Stimulated activated CD8-positive, alpha-beta memory T cell treated with anti-CD3 and anti-CD28 coated beads, Interleukin-2, amount 100 ng/mL, for 48 hours (primary cell): ENCODE measurements at places on chromosomes 6 and 20.

- no peak for DNase-seq
Measured at GRCh38 chr6:25685896-25686295, 33.9 kb downstream of the SCGN start.

DNA sequence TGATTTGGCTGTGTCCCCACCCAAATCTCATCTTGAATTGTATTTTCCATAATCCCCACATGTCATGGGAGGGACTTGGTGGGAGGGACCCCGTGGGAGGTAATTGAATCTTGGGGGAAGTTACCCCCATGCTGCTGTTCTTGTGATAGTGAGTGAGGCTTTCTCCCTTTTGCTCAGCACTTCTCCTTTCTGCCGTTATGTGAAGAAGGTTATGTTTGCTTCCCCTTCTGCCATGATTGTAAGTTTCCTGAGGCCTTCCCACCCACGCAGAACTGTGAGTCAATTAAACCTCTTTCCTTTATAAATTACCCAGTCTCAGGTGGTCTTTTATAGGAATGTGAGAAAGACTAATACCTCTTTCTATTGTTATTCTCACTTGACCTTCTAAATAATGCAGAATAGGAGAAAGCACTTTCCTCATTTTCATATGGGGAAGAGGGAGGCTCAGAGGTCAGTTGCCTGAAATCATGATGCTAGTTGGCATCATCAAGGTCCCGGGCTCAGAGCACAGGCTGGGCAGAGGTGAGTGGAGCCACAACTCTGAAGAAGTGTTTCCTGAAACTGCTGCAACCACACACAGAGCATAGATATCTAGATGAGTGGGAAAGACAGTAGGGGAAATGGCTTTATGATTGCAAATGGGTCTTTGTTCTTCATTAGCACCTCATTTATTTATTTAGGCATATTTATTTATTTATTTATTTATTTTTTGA, 191.0 kb downstream of the QKI start:
- no peak for DNase-seq

- DNase-seq = no peak
Measured at GRCh38 chr20:22578221-22579118, 5.9 kb downstream of the FOXA2 start.

DNA sequence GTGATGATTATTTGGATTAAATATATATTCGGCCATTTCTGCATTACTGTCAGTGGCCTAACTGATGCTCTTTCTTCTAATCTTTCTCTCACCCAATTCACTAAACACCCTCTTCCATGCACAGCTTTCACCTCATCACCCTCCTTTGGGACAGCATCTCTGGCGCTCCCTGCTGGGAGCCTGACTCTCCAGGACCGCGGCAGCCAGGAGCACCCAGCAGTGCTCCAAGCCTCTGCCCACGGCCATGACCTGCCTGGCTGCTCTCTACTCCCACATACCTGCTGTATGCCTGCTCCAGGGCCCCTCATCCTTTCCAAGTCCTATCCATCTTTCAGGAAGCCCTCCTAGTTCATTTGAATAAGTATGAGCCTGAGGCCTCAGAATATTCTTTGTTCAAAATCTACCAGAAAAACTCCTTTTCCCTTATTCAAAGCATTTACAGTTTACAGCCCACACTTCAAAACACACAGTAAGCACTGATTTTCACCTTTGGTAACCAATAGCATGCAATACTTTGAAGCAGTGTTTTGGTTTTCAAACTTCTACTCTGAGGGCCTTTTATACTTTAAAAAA, 15.2 kb downstream of the CTCFL start:
- no peak for DNase-seq

DNA sequence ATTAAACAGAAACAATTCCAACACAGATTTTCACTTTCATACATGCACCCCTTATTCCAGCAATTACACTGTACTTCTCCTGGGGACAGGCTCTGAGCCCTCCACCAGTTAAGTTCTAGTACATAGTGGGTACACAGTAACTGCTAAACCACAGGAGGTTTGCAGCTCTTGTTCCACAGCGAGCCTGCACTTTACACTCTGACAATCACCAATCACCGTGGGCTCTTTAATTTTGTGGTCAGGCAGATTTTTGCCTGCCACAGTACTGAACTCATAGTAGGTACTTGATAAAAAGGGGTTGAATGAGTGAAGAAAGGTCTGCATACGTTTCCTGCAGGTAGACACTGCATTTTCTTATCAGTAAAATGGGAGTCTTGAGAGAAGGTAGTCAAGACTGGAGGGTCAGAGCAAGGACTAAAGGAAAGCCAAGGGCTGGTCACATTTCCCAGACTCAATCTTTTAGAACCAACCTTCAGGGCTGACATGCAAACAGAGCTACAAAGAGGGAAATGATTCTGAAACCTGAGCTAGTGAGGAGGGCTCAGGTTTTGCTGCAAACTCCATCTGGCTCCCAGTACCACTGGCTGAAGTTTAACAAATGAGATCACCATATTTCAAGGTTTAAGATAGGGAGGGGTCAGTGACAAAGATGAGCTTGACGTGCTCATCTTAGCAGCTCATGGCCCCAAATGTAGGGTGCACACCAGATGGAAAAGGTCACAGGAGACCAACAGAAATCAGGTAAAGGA, 404.6 kb downstream of the BTBD9 start:
- no peak for DNase-seq

DNA sequence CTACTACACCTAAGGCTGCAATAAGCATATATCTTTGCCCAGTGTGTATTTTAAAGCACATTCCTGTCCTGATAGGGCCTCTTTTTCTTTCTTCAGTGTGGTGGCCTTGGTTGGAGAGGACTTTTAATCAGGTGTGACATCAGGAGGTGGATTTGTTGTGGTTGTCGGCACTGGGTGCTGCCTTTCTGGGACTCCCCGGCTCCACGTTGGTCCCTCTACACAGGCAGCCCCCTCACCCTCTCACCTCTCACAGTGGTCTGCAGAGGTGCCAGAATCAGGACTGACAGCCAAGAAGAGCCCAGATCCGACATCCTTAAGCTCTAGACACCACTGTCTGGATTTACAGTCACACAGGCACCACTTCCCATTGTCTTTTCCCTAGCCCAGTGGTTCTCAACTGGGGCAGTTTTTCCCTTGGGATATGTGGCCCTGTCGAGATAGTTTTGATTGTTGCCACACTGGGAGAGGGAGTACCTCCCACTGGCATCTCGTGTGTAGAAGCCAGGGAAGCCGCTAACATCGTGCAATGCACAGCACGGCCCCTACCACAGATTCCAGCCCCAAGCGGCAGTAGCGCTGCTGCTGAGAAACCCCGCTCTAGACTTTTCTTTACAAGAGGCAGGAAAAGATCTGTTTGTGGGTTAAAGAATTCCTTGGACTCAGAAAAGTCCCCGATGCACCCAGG, 314.1 kb downstream of the QKI start:
- DNase-seq = no peak

DNA sequence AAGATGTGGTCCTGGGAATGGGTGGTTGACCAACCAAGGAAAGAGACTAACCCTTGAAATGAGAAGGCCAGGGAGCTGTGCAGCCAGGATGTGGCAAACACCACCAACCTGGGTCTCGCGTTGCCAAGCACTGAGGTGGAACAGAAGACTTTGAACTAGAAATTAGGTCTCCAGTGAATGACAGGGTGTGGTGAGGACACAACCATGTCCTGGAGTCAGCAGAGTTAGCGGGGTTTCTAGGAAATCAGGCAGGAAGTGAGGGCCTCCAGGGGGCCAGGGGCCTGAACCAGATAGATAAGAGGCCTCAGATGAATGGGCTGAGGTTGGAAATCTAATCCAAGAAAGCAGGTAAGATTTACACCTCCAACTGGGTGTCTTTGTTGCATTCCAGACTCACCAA, 353.3 kb upstream of the ARID1B start:
- no peak for DNase-seq

- no peak for DNase-seq
Measured at GRCh38 chr6:34179106-34179720, 33.3 kb upstream of the GRM4 start.

- DNase-seq = no peak
Measured at GRCh38 chr6:16292942-16293341, 54.6 kb downstream of the GMPR start.

GRCh38 chr6:43172104-43173007, 1.3 kb downstream of the SRF start:
- DNase-seq = peak; percentile 36

DNA sequence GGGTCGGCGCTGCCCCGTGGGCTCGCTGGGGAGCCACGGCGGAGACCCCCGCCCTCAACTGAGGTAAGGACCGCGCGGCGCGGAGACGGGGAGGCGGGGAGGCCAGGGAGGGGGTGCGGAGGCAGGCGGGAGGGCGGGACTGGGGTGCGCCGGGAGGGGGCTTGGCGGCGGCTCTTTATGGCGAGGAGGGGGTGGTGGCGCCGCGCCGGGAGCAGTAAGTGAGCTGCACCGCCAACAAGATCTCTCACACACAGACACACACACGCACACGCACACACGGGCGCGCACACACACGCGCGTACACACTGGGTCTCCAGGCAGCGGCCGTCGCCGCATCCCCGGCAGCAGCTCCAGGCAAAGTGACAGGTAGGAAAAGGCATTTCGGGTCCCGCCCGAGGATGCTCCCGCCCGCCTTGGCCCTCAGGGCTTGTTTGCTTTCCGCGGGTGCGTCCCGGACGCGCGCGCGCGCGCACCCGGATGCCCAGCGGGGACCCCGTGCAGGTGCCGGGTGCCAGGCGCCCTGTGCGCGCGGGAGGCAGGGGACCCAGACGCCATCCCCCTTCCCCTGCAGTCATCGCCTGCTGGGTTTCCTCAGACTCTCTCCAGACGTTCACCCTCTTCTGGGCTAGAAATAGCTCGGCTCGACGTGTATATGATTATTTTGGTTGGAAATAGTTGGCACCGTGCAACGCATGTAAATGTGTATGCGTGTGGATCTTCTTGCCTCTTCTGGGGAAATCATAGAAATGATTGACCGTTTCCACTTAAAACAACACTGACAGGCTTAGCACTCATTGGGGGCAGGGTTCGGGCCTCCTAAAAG, at the start of gene PLCB4:
PLCB4 (plus strand) TSS at position 247 of the 823 bp plus-strand sequence. CDS start 238,728 bp downstream, outside the sequence.
- DNase-seq = no peak

DNA sequence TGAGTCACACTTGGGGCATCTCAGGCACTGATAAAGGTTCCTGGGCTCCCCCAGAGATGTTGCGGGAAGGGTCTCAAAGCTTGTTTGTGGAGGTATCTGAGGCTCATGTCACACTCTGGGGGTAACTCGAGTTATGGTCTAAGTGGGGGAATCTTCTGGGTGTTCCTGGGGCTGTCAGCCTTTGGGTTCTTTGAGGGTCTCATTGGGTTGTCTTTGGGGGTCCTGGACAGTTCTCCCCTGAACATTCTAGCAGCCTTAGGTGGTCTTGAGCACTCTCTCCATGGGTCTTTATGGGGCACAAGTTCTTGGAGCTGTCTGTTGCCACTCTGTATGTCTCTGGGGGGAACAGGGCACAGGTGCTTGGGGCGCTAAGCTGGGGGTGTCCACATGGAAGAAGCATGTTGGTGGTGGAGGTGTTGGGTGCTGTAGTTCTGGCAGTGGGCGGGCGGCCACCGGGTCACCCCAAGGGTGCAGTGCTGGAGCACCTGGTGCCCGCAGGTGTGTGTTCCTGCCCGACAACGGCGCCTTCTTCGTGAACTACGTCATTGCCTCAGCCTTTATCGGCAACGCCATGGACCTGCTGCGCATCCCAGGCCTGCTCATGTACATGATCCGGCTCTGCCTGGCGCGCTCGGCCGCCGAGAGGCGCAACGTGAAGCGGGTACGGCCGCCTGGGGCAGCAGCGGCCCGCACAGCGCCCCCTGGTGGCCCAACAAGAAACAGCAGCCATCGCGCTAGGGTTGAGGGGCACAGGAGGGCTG, 7.1 kb upstream of the CAPN11 start:
- peak; percentile 83 for DNase-seq
